ENCODE measurements at places on chromosomes 6 and 20.

DNA sequence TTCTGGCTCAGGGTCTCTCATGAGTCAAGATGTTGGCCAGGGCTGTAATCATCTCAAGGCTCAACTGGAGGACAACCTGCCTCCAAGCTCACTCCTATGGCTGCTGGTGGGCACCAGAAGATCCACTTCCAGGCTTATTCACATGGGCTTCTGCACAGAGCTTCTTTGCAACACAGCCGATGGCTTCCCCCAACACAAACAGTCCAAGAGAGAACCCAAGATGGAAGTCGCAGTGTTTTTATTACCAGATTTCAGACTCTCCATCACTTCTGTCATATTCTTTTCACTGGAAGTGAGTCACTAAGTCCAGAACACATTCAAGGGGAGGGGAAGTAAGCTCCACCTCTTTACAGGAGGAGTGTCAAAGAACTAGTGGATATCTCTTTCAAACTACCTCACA, 75.5 kb downstream of the CD164 start:
- no peak for DNase-seq

DNA sequence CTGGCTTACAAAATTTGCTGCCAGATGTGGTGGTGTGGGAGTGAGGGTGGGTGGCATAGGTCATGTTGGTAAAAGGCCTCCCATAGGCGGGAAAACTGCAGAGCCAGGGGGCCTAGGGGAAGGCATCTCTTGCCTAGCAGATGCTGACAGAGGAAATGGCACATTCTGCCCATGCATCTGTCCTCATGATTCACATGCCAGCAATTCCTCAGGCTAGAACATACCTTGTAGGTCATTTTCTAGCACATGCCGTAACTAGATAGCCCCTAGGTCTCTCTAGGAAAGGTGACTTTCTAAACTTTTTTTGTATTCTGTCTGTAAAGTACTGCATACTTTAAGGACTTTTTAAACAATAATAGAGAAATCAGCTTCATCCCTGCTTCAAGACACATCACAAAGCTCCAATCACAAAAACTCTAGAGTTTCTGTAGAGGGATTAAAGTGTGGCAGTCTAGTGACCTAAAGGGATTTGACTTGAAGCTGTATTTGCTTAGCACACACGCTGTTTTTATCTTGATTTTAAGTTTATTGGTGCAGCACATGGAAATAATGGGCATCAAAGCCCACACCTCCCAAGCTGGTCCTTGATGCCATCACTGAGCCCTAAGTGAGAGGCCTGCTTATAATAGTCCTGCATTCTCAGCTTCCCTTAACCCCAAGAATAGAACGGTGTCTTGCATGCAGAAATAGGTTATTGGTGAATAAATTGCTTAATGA, 55.2 kb downstream of the ANKEF1 start:
- DNase-seq = no peak

GRCh38 chr6:38234934-38235682, 404.6 kb downstream of the BTBD9 start:
- no peak for DNase-seq

DNA sequence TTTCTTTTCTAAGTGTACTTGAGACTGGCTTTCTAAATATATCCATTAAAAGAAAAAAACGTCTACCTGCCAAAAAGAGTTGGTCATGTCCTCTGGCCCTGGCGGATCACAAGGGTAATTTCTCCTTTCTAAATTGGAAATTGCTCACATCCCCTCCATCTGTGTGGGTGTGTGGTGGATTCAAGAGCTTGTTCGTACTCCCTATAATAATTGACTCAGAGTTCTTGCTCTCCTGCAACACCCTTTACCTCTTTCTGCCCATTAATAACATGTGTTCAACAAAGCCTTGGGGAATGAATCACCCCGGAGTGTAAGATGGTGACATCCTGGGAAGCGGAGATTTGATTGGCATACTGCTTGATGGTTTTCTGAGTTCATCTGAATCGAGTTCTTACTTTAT, 263.8 kb downstream of the ALDH8A1 start:
- DNase-seq = no peak

- no peak for DNase-seq
Observed at GRCh38 chr20:2768632-2769015, 31.8 kb downstream of the CPXM1 start.

- peak; percentile 86 for DNase-seq
Observed at GRCh38 chr6:37516076-37516919, 16.6 kb upstream of the CCDC167 start.

DNA sequence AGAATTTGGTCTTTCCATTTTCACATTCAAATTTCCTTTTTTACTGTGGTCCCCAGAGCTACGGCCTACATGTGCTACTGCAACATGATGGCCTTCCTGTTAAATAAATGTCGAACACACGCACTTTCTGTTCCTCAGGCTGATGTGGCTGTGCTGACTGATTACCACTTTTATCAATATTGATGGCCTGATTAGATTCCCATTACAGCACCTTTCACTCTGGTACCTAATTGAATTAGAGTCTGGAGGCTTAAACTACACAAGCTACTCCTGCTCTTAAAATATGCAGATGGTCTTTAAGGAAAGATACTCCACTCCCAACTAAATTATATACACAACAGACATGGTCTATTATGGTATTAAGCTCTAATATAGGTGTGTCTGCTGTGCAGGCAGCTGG, 301.6 kb downstream of the FRK start:
- no peak for DNase-seq

DNA sequence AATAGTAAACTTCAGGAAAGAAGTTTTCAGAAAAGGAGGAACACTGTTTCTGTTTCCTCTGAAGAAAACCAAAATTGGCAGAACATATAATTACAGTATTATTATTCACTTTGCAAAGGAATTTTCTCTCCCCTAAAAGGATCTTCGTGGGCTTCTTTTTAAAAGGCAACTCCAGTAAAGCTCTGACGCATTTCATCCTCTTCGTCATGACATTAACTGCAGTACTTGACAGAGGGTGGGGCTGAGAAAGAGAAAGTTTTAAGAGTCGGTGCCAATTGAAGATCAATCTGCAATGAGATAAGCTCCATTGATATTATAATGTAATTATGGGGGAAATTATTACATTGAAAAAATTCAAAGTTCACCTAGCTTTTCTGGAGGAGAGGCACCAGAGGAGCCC, 75.8 kb downstream of the MYB start:
- DNase-seq = no peak

- no peak for DNase-seq
Observed at GRCh38 chr20:47095690-47096089, 201.0 kb downstream of the EYA2 start.

GRCh38 chr20:56350842-56351241, 7.9 kb upstream of the FAM210B start:
- DNase-seq = no peak

- no peak for DNase-seq
Observed at GRCh38 chr6:148657048-148657447, 89.8 kb upstream of the UST start.

DNA sequence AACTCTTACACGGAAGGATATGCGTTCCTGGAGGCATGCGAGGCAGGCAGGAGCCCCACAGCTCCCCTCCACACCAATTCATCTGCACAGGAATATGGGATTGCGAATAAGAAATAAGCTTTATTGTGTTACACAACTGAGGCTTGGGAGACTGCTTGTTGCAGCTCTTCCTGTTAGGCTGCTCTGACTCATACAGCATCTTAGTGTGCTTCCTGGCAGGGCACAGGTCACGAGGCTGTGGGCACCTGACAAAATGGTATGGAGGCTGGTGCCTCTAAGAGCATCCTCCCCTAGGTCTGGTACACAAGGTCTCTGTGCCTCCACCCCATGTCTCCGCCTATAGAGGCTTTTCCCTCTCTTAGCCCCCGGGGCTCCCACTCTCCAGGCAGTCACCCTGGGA, 6.8 kb downstream of the SLC22A3 start:
- DNase-seq = no peak

GRCh38 chr20:64229507-64230061, 26.0 kb upstream of the PCMTD2 start:
- DNase-seq = no peak

DNA sequence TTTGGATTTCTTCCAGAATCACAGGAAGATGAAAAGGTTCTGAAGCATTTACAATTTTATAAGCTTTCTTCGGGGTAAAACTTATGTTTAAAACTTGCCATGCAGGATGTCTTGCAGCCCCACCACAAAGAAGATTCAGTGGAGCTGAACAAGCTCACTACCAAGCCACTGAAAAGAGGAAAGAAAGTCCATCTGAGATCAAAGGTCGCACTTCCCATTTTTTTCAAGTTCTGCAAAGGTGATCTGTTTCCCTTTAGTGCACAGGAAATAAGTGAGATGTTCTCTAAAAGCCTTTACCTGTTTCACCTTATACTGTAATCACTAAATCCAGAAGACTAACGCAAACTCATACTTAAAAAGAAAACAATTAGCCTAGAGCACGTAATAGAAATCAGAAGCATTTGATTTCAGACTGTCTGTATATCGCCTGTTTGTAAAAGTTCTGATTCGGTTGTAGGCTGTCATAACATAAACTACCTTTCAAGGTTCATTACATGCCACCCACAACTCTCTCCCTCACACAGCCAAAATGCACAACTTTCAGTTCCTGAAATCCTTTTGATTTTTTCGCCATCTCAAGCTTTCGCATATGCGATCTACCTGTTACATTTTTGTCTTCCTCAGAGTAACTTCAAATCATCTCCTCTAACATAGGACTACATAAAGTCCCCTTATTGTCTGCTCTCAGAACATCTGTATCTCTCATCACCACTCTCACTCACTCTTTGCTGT, 1.8 kb downstream of the ECHDC1 start:
- no peak for DNase-seq

GRCh38 chr20:24966317-24967012, 17.4 kb downstream of the CST7 start:
- no peak for DNase-seq

GRCh38 chr6:155130161-155130853, 133.5 kb upstream of the CLDN20 start:
- DNase-seq = no peak

DNA sequence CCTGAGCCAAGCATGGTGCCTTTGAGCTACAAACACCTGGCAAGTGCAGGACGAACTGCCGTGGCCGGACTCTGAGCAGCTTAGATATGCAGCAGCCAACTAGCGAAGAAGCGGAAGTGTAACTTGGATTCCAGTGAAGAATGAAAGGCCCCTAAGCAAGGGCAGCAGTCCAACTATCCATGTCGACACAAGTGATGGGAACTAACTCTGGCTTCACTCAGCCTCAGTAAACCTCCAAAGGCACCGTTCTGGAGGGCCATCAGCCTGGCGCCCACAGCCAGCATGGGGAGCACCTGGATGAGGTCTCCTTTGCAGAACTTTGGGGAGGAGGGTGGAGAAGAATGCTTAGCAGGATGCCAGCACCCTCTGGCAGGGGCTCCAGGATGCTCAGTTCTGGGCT, 78.4 kb upstream of the MLN start:
- DNase-seq = no peak

Data from stimulated activated naive CD8-positive, alpha-beta T cell treated with anti-CD3 and anti-CD28 coated beads, Interleukin-15, amount 100 ng/mL, for 72 hours (primary cell).